ENCODE measurements at places on chromosomes 6 and 20.
A peak's percentile ranks its signal among the peaks of the same experiment; 100 is the strongest.

GRCh38 chr6:36252005-36252404, 17.9 kb upstream of the PNPLA1 start:
- DNase-seq, result no peak

- DNase-seq, result no peak
These were observed 152.9 kb downstream of the SOD2 start for GRCh38 chr6:159540152-159540551.

GRCh38 chr6:133857696-133858095, 31.2 kb upstream of the TCF21 start:
- no peak for DNase-seq

DNA sequence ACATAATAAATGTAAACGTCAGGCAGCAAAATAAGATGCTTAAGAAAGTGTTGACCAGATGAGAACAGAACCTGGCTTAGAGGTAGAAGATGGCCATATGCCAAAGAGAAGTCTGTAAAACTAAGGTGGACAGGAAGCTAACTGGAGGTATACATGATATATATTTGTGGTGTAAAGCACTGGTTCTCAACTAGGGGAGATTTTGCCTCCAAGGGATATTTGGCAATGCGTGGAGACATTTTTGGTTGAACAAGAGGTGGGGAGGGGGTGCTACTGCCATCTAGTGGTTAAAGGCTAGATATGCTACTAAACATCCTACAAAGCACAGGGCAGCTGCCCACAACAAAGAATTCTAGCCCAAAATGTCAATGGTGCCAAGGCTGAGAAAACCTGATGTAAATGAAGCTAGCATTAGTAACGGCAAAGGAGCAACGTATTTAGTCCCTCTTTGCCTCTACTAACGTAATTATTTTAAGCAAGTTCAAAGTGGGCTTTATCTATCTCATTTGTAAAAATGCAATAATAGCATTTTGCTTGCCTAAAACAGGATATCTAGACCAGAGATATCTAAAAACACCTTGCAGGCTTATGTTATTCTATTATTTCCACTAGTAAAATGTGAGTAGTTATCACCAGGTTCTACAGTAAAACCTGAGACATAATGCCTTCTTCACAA, 182.6 kb downstream of the RNGTT start:
- peak; percentile 18 for DNase-seq

DNA sequence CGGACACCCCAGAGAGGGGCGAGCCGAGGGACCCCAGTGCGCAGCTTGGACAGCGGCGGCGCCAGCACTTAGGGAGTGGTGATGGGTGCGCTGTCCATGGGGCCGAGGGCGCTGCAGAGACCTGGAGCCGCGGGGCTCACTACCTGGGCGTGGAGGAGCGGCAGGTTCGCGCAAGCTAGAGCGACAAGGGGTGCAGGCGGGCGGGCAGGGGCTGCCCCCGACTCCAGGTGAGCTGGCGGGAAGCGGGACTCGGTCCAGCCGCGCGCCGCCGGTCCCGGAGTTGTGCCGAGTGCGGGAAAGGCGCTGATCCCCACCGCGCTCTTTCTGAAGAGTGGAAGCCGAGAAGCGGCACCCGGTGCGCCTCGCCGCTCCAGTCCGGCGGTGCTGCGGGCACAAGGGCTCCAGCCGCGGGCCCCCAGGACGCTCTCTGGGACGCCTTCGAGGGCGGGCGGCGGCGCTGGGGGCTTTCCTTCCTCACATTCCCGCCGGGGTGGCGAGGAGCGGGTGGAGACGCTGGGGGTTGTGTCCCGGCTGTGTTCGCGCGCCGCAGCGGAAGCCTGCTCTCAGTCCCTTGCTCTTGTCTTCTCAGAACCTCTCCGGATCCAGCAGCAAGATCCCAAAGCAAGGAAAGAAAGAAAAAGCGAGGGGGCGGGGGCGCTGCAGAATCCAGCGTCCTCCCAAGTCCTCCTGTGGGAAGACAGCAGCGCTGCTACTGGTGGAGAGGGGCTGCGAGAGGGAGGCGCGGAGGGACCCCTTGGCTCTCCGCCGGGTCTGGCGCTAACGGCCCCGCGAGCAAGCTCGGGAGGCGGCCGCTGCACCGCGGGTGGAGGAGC, at the start of gene B3GAT2:
Gene B3GAT2, minus strand, starts transcription at position 610 of the 833 bp plus-strand sequence. CDS start 631 bp downstream, outside the sequence.
- no peak for DNase-seq

DNA sequence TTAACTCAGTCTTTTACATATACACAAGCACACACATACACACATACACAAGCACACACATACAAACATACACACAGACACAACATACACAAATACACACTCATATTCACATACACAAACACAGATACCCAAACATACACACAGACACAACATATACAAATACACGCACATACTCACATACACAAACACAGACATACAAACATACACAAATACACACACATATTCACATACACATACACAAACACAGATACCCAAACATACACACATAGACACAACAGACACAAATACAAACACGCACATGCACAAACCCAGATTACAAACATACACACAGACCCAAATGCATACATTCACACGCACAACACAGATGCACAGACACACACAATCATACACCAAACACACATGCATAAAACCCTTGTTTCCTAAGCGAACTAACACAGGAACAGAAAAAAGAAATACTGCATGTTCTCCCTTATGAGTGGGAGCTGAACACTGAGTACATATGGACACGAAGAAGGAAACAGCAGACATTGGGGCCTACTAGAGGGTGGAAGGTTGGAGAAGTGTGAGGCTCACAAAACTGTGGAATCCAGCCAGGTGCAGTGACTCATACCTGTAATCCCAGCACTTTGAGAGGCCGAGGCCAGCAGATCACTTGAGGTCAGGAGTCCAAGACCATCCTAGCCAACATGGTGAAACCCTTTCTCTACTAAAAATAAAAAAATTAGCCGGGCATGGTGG, 34.2 kb downstream of the PIM1 start:
- DNase-seq, result no peak

DNA sequence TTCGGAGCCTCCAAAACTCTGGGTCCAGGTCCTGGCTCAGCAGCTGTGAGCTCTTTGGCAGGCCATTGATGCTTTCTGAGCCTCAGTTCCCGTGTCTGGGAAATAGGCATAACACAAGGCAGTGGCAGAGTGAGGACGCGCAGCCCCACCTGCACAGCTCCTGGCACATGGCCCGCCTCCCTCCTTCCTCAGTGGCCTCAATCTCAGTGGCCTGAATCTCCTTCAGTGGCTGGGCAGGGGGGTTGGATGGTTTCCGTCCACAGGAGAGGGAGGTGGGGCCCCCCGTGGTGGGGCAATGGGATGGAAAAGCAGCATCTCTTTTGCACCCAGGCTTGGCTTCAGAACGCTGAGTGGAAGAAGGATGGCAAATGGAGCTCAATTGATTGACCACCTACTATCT, 5.1 kb downstream of the RSPO4 start:
- DNase-seq, result no peak

DNA sequence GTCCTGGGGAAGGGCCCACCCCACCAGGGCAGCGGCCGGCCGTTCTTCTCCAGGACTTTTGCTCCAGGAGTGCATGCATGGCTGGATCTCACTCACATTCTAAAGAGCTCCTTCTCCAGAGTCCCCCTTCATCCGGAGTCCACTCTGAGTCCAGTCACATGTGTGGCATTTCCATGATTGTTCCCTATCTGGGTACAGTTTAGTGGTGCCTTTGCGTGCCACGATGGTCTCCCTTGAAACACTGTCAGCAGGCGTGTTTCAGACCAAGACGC, 20.9 kb downstream of the OSBPL2 start:
- DNase-seq, result no peak

DNA sequence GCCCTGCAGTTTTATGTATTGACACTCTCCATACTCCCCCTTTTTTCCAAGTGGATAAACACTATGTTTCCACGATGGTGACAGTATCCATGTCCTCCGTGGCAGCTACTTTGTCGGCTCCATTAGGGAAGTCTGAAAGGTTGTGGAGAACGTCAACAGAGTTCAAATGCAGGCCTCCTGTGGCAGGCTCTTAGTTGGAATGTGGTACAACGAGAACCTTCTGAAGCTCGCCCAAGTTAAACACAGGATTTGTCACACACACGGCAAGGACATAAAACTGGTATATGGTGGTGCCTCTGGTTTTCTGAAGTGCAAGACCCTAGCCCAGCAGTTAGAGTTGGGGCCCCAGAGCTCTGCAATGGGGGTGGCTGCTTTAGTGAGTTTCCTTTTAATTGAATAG, 187.0 kb upstream of the TAB2 start:
- no peak for DNase-seq

DNA sequence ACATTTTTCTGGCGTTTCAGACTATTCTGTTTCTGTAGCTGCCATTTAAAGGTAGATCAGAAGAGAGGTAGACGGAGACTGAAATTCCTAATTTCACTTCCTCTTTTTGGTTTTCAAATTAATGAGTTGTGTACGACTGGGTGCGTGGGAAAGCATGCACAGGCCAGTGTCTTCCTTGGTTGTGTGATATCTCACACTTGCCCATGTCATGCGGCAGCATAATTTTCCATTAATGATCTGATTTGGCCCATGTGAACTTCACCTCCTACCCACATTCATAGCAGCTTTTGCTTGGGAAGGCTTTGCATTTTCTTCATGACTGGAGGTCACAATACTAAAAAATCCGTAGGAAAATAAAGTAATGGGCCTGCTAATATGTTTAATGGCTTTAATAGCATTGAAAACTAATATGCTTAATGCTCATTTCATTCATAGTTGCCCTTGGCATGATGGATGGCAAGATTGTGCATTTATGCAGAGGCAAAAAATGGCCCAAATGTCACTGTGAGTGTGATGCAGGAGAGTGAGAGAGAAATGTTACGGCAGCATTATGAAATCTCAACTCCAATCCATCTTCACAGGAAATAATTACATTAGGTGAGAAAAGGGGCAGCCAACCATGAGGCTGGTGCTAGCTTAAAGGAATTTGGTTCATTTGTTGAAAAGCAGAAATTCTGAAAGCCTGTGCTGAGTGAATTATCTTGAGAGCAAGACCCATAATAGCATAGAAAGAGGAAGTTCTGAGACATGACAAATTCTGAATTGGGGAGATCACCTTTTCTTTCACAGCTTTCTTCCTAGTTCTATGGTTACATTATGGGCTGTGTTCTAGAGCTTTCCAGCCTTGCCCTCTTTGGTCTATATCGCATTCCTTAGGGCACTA, 69.0 kb upstream of the UST start:
- DNase-seq, result no peak

- no peak for DNase-seq
These were observed 218.9 kb downstream of the SLC24A3 start for GRCh38 chr20:19431316-19431700.

GRCh38 chr20:36861875-36862801, 13.8 kb upstream of the TLDC2 start:
- peak; percentile 55 for DNase-seq

DNA sequence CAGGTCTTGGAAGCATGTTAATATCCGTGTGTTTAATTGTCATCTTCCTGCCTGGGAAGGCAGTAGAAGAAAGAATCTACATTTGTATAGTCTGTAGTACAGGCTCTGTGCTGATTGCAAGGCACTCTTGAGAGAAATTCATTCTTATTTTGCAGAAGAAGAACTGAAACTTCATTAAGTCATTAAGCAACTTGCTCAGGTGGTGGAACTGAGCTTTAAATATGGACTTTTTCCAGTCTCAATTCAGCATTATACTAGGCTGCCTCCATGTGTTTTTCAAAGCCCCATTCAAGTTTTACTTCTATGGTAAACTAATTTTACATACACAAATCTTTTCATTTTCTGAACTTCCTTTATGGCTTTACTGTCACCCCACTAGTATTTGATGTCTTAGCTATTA, 18.7 kb downstream of the ZNF451 start:
- DNase-seq, result no peak

GRCh38 chr20:40812415-40812925, 123.4 kb upstream of the MAFB start:
- DNase-seq, result no peak

- DNase-seq, result no peak
These were observed 61.3 kb upstream of the EYA2 start for GRCh38 chr20:46833360-46833759.

GRCh38 chr20:40359131-40359912, 329.7 kb downstream of the MAFB start:
- DNase-seq, result no peak

DNA sequence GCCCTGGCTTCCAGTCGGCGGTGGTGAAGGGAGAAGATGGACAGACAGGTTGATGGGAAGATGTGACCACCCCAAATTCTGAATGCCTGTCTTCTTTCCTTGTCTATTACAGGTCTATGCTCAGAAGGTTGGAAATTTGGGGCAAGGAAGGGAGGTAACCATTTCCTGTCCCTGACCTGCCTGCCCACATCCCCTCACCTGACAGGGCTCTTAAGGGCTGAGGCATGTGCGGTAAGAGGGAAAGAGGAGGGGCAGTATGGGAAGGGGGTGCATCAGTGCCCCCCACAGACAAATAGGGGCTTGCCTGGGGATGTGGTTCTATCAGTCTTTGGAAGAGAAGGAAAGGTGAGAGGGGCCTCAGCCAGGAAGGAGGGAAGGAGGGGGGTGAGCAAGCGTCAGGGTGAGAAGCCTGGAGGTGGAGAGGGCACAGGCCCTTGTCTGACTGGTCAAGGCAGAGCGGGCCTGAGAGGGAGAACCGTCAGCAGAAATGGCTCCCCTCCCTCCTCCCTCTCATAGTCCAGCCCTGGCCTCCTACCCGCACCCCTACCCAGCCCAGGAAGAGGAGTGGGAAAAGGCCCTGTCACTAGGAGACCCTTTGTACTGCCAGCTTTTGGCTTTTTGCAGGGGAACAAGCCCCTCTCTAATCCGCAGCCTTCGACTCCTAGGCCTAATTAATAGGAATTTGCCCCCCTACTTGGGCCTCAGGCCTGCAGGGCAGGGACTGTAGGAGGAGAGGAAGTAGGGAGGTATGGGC, 104.4 kb upstream of the FOXP4 start:
- no peak for DNase-seq

- DNase-seq, result no peak
These were observed 4.5 kb upstream of the MMP9 start for GRCh38 chr20:46004187-46004586.

DNA sequence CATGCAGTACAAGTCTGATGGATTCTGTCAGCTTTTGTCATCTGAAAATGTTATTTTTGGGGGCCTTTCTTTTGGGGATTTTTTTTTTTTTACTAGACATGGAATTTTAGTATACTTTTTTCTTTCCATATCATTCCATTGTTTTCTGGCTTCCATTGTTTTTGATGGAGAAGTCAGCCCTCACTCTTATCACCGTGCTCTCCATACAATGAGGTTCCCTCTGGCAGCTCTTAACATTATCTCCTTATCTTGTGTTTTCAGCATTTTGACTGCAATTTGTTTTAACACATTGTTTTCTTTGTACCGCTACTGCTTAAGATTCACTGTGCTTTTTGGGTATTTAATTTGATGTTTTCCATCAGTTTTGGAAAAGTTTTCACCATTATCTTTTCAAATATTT, 191.5 kb upstream of the AGPAT4 start:
- DNase-seq, result no peak

DNA sequence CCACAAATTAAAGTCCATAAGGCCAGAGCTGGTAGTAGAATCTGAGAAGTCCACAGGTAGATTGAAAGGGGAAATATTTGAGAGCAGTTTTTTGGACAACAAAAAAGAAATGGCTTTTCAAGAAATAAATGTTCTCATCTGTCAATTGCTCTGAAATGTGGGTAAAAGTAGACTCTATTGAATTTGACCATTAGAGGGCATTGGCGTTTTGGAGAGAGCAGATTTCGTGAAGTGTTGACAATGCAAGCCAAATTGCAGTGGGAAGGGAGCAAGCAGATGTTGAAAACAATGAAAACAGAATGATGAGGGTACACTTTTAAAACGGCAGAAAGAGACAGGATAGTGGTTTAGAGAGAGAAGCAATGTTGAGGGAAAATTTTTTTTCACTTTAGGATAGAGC, 149.1 kb upstream of the FAM83B start:
- DNase-seq, result no peak

- DNase-seq, result no peak
These were observed 41.3 kb upstream of the BEND3 start for GRCh38 chr6:107156617-107157016.

All from NCI-H1092 (cell line).